H9 (cell line): ENCODE measurements at places on chromosomes 7 and 10. TPM values are rescaled to one million over a fixed set of nuclear protein-coding genes. Genes with fewer than 3 reads are reported as not detected.

GRCh38 chr7:158531661-158532060 is 56.0 kb downstream of the PTPRN2 start:
- DNase-seq: no peak

FAM171A1 gene
- total RNA-seq: 34.6 and 37.4 TPM in 2 replicates

DNA sequence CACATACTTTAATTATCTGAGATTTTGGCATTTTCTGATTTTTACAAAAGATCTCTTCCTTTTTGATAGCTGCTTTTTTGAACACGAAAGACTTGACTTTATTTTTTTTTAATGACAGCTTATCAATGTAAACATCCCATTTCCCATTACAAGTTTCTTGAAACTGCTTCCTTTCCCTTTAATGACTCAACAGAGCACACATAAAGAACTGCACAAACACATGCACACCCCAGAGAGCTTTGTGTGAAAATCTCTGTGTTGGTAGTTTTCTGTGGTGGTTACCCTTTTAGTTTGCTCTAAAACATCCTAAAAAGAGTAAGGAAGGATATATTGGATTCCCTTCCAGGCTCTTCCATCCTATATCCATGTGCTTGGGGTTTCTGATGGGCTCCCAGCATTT is 125.1 kb upstream of the ZNF32 start:
- DNase-seq: no peak

DNA sequence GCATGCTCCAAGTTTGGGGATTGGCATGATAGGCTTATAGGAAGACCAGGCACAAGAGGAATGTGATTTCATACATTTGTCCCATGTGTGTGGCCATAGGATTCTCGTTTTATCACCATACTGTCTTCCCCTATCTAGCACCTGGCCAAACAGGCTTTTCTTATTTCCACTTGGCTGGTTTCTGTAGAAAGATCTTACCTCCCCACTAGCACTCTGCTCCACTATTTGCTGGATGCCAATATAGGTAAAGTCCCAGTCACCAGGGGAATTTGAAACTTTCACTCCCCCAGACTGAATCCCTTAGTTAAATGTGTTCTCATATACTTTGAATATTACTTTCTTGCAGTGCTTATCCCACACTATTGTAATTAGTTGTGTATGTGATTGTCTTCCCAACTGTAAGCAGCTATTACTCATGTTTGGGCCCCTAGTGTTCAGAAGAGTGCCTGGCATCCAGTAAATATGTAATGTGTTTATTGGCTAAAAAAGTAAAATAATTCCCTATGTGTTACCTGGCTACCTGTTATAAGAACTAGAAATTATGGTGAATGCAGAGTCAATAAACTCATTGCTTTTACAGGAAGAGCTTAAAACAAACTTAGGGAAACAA is 109.0 kb downstream of the LRMDA start:
- DNase-seq: no peak

DNA sequence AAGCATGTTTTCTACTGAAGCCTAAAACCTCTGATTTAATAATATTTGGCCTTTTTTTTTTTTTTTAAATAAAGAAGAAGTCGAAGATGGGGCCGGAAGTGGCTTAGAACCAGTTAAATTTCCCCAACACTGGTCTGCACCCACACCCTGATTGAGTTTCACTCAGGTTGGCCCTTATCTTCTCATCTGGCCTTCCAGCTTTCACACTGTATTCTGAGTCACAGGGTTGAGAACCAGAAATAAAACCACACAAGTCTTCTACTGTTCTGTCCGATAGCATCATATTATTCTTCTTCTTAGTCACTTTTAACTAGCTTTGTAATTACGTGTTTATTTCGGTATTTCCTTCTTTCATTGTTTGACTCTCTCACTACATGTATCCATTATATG is 9.9 kb downstream of the ZNF365 start:
- no peak for DNase-seq

DNA sequence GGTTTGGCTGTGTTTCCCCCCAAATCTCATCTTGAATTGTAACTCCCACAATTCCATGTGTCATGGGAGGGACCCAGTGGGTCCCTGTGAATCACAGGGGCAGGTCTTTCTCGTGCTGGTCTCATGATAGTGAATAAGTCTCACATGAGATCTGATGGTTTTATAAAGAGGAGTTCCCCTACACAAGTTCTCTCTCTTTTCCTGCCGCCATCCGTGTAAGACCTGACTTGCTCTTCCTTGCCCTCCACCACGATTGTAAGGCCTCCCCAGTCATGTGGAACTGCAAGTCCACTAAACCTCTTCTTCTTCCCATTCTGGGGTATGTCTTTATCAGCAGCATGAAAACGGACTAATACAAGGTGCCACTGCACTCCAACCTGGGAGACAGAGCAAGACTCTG is 329.2 kb downstream of the TNS3 start:
- DNase-seq: no peak

RBM20 gene
- 0.15 and 0.17 TPM in 2 replicates for total RNA-seq

- no peak for DNase-seq
These were observed 6.1 kb upstream of the WIPI2 start for GRCh38 chr7:5183899-5184298.

VSTM2A gene
- 0.11 and 0.22 TPM in 2 replicates for total RNA-seq

- DNase-seq: no peak
These were observed 82.9 kb upstream of the STRIP2 start for GRCh38 chr7:129351320-129351719.

FAM241B gene
- total RNA-seq: 13.7 and 14.7 TPM in 2 replicates

CUZD1 gene
- 17.2 and 19.4 TPM in 2 replicates for total RNA-seq

DNA sequence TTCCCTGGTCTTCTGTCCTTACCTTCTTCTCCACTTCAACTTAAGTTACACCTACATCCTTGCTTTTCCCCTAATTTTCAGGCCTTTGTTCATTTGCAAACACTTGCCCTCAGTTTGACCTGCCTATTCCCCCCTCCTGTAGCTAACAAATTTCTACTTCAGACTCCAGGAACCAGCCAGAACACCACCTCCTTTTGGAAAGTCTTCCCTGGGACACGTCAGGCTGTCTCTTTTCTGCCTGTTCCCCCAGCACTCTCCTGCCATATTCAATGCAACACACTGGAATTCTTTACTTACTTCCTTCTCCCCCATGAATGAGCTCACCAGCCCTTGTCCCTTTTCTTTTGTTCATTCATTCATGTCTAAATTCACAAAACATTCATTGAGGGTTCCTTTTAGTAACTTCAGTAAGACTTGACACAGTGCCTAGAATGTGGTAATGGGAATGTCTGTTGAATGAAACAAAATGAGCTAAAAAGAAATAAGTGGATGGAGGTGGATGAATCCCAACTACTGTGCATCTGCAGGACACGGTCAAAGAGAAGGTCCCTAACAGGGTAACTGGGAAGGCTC is 478.0 kb downstream of the KCNMA1 start:
- DNase-seq: no peak

ZNF488 gene
- total RNA-seq: 2.9 and 3.2 TPM in 2 replicates

- DNase-seq: no peak
These were observed 43.2 kb downstream of the AKR1B1 start for GRCh38 chr7:134415700-134416099.

PDZD7 gene
- 1.7 and 2.0 TPM in 2 replicates for total RNA-seq

CPXM2 gene
- total RNA-seq: 1.7 and 1.9 TPM in 2 replicates

PNLIPRP3 gene
- not detected in 2 replicates for total RNA-seq

DNA sequence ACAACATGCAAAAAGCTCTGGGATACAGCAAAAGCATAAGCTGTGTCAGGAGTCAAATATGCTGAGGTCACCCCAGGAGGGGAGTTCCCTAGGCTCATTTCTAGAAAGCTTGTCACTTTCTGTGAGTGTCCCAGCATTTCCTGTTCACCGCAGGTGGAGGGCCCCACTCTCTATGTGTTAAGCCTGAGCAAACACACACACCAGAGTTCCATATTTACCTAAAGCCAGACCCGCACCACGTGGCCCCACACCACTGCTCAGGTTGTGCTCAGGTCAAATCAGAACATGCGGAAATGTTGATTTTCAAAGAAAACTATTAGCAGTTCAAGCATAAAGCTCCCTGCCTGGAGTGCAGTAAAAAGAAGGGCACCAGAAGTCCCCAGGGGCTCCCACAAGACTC is 259.6 kb upstream of the PPP2R2D start:
- DNase-seq: no peak

DNA sequence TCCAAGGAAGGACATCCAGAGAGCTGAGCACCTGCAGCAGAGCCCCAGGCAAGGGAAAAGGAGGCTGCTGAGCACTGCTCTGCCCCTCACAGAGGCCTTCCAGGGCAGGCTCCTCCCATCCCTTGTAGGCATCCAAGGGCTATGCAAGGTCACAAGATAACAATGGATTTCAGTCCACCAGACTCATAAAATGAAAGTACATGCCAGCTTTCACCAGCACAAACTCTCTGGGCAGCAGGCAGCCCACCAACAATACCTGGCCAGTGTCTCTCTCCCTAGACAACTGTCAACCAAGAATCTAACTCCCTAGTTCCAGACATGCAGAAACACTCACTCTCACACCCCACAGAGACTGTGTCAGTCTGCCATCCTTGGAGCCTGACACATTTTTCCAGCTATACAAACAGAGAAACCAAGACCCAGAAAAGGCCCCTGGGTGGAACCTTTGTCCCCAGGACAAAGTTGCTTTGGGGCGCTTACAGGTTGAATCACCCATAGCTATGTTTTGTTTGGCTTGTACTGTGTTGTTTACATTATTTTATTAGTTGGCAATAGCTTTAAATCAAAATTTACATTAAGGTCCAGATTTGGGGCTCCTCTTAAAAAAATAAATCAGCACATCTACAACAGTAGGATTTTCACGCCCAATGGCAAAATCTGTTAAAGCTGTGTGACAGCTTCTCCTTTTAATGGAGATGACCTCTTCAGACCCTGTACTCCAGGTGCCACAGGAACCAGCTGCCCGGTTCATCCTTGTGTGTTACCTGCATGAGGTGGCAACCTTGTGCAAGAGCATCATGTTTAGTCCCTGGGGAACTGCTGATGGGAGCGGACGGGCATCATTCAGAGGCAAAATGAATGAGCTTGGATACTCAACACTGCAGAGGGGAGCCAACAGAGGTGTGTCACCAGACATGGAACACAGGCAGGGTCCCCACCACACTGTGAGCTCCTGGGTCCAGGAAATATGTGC is 5.2 kb downstream of the GRID1 start:
- DNase-seq: peak; percentile 23

A1CF gene
- not detected in 2 replicates for total RNA-seq

GRCh38 chr7:93957767-93958166 is 36.2 kb downstream of the GNG11 start:
- DNase-seq: no peak

GRCh38 chr10:14936584-14936983 is 17.3 kb downstream of the DCLRE1C start:
- DNase-seq: no peak

- DNase-seq: no peak
These were observed 178.2 kb downstream of the FGFR2 start for GRCh38 chr10:121420006-121420405.

MARCHF5 gene
- total RNA-seq: 16.7 and 17.6 TPM in 2 replicates

- peak; percentile 36 for DNase-seq
These were observed 44.8 kb upstream of the ORC5 start for GRCh38 chr7:104252409-104253134.

DNA sequence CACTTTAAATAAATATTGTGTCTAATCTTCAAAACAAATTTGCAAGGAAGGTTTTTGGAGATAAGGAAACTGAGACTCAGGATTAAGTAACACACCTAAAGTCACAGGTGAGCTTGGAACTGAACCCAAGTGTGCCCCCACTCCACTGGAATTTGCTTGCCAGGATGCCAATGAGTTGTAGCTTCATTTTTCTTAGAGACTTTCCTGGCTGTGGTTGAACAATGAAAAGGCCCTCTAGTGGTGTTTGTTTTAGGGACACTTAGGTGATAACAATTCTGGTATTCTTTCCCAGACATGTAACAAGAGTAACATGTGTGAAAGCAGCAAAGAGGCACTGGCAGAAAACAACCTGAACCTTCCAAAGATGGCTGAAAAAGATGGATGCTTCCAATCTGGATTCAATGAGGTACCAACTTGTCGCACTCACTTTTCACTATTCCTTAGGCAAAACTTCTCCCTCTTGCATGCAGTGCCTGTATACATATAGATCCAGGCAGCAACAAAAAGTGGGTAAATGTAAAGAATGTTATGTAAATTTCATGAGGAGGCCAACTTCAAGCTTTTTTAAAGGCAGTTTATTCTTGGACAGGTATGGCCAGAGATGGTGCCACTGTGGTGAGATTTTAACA is 1.5 kb downstream of the IL6 start:
- no peak for DNase-seq

SPDYE5 gene
- not detected in 2 replicates for total RNA-seq

PIP gene
- not detected in 2 replicates for total RNA-seq

- no peak for DNase-seq
These were observed 150.6 kb downstream of the SLIT1 start for GRCh38 chr10:97034958-97035769.

DNA sequence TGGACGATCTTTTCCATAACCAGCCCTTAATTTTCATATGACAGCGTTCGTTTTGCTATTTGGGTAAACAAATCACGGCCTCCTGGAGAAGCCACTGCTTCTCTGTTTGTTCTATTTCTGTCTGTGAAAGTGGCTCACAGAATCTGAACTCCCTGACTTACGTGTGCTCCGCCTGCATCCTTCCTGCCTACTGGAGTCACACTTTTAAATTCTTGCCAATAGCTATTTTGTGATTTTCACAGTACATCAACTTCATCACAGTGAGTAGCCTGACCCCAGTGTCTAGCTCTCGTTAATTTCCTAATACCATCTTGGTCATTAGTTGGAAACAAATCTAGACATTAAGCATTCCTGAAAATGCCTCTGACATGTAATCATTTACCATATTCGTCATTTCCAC is 49.0 kb upstream of the NPS start:
- DNase-seq: no peak

NPVF gene
- total RNA-seq: not detected in 2 replicates

SPDYE2 gene
- total RNA-seq: not detected in 2 replicates

DNA sequence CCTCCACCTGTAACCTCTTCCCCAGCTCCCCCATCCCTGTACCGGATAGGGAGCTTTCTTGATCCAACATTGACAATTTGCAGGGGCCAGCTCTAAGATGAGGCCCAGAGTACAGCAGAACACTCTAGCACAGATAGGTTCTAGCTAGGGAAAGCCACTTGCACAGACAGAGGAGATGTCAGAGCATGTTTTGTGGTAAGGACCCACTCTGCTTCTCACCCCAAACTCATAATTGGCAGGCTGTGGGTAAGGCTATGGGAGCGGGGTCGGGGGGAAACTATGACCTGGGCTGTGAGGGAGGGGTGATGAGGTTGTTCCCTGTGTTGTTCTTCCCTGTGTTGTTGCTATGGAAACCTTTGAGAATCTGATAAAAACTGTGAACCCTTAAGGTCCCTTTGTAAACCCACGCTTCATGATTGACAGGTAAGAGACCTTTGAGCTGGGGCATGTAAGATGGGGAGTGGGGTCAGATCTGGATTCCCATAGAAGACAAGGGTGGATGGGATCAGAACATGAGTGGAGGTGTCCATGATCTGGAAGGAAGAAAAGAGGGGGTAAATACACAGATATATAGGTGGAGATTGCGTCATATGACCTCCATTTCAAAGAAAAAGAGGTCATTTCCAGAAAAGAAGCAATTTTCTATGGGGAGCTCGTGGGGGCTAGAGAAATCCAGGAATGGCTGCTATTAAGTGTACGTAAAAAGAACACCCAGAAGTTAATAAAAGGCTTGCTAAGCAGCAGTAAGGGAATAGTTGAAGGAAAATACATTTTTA is 4.0 kb downstream of the CALD1 start:
- DNase-seq: no peak

GRCh38 chr10:60951272-60951724 is 7.3 kb upstream of the RHOBTB1 start:
- DNase-seq: no peak

CCDC172 gene
- 1.3 and 1.8 TPM in 2 replicates for total RNA-seq
